ENCODE measurements at places on chromosomes 3 and 15.

DNA sequence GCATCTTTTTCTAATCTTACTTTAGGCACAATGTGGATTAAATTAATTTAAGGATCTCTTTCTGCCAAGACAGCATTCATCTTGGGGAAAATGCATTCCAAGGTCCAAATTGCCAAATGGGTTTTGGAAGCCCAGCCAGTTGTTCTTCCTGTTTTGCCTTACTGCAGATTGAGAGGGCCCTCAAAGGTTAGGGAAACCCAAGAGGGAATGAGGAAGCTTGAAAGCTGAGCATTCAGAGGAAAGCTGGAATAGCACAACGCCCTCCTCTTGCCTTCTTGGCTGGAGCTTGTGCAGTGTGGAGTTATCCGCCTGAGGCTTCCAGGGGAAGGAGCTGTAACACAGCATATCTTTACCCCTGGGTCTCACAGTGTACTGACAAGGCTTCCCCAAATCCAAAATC is 18.2 kb upstream of the SACM1L start:
- no peak for DNase-seq

DNA sequence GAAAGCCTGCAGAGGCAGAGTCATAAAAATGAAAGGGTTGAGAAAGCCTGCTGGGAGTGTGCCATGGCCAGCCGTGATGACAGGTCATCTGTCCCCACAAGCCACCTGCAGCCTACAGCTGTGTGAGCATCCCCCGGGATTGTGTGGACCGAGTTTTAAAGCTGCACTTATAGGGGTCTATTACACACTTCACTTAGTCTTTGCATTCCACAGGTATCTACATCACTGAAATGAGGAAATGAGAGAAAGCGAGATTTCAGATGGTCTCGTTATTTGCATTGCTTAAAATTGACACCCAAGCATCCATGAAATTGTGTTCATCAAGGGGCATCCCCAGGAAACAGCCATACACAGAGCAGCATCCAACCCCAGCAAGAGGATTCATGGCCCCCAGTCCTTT is 137.6 kb upstream of the TRIM42 start:
- DNase-seq: no peak

GRCh38 chr3:47701388-47701787 is 80.3 kb downstream of the SMARCC1 start:
- no peak for DNase-seq

- DNase-seq: no peak
Observed at GRCh38 chr15:48149858-48150257, 28.2 kb downstream of the MYEF2 start.

- no peak for DNase-seq
Observed at GRCh38 chr3:68271145-68271544, 616.7 kb upstream of the SUCLG2 start.

DNA sequence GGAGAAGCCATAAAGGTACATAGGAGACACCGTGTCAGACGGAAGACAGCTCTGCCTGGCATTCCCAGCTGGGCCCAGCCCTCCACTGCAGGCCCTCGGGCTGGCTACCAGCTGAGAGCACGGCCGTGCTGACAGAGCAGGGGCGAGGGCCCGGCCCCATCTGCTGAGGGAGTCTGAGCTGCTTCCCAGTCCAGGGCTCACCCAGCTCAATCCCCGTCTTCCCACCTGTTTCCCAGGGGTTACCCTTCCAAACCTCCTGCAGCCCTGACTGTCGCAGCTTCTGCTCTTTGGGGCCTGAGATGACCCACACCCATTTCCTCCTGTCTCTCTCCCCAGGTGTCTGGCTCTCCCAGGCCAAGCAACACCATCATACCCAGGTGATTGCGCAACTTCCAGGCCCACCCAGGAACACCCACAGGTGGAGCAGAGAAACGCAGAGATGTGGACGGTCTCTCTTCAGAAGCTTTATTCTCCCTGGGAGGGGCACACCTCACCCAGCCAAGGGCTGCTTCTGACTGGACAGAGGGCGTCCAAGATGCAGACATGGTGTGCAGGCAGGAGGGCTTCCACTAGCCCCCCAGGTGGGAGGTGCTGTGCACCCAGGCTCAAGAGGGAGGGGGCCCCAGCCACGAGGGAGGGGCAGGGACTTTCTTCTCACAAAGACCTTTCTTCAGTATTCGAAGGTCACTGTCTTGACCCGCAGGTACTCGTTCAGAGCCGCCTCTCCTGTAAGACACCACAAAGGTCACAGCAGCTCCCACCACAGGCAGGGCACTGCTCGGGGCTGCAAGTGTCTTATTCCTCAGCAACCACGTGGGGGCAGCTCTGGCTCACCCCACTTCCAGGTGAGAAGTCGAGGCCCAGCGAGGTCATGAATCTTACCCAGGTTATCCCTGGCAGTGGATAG is 19.4 kb upstream of the SLC41A3 start:
- no peak for DNase-seq

- no peak for DNase-seq
Observed at GRCh38 chr3:114760679-114761078, 386.4 kb downstream of the ZBTB20 start.

- DNase-seq: no peak
Observed at GRCh38 chr3:152019508-152019907, 146.1 kb downstream of the SUCNR1 start.

DNA sequence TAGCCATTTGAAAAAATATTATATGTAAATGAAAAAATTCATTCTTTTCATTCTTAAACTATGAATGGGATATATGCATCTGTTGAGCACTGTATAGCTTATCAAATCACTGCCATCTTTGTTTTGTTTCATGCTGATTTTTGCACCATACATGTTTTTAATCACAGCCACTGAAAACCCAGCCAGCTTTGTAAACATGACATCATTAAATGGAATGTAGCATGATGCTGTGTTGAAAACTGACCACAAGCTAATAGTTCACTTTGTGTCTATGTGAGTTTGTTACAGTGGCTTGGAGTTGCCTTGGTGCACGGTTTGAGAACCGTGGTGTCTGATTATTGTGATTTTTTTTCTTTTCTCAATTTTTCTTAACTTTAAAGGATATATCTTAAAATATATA is 75.7 kb downstream of the GMPS start:
- no peak for DNase-seq

- DNase-seq: peak; percentile 79
Observed at GRCh38 chr15:82571722-82572222, 31.5 kb upstream of the RPS17 start.

GRCh38 chr3:121803771-121804320 is 31.0 kb downstream of the IQCB1 start:
- no peak for DNase-seq

DNA sequence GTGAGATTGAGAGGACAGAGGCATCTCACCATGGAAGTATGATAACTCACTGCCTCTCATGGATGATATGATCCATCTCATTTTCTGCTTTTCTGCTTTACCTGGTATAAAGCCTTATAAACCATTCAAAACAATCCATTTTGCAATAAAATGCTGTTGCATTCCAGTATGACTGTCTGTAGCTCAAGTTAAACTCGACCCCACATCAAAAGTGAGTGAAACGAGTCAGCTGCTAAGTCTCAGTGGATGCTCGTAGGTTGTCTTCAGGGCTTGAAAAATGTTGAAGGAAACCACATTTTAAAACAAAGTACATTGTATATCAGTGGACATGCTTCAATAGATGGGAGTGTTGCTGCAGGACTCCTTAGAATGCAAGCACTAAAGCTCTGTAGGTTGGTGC is 839.0 kb downstream of the TUSC7 start:
- DNase-seq: no peak

GRCh38 chr3:141844108-141844507 is 32.3 kb upstream of the ATP1B3 start:
- no peak for DNase-seq

DNA sequence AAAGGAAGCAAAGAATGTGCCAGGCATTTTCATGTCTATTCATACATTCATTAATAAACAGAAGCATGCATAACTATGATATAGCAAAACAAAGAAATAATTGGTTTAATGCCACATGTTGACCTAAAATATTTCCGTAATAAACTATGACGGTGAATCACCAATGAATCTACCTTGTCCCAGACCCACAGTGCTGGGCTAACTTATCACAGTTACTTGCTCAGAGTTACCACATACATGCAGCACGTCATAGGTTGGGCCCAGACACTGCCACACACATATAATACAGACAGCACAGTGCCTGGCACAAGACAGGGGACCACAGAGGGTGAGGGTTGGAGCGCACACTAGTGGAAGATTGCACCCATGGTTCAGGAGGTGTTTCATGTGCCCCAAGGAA is 86.9 kb downstream of the ATP1B3 start:
- DNase-seq: no peak

DNA sequence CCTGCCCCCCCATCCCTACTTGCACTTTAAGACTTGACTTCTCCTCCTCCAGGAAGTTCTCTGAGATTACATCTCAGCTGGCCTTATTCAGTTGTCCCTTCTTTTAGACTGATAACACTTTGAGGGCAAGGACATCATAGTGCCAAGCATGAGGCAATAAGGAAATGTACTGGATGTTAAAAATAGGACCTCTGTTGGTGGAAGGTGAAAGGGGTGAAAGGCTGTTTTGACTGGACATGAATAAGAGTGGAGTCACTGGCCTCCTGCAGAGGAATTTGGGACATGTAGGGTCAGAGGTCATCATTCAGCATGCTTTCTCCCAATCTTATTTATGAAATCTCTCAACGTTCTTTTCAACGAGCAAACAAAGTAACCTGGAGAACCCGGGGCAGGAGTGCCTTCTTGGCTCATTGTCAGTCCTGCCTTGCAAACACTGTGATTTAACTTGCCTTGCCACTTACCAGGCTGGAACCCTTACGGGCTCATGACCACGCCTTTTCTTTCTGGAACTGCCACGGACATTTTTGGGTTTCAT is 38.6 kb downstream of the TRIM71 start:
- no peak for DNase-seq

- no peak for DNase-seq
Observed at GRCh38 chr3:174233511-174233910, 625.6 kb upstream of the NAALADL2 start.

DNA sequence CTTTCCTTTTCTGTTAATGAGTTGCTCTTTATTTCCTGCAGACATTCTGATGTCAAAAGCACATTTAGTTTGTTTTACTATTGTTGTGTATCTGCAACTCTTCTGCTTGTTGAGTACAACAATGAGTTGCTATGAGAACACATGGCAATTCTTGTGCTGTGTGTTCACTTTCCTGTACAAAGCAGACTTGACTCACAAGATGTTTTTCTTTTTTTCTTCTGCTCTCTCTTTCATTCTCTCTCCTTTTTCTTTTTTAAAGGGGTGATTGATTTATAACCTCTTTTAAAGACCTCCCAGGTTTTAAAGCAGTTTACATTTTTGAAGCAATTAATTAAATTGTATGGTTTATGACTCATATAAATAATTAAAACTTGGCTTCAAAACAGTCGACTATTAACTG is 31.6 kb upstream of the ABHD10 start:
- no peak for DNase-seq

Measured in retina (tissue), 1 donor.